ENCODE measurements at places on chromosomes 12 and 14.

- DNase-seq, result no peak
Measured at GRCh38 chr12:91182636-91183455, at the start of gene DCN. Gene DCN (minus strand): TSS chr12:91182817. CDS start chr12:91178552, 4,265 bp downstream.

DNA sequence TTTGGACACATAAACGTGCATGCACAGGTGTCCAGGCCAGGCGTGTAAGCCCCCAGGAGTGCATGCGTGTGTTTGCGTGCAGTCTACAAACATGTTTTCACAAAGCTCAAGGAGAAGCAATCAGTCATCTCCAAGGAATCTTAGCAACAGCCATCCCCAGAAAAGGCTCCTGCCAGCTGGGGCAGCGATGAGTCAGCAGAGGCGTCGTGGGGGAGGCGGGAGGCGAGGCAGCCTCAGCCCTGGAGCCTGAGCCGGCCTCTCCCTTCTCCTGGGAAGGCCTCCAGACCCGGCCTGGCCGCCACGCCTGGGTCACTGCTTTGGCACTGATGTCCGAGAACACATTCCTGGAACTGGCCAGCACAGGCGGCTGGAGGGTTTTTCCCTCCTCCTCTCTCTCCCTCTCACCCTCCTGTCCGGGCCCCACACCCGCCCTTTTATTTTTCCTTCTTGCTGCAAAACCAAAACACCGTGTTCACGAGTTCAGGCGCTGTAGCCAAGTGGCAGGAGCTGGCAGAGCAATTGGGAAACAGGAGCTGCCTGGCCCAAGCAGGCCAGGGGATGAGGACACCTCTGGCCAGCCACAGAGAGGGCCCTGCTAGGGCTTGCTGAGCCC lies 92.7 kb downstream of the LRRC74A start:
- DNase-seq, result peak; percentile 90

GRCh38 chr14:69483765-69484443 lies 624 bp upstream of the PLEKHD1 start:
- DNase-seq, result peak; percentile 19

- DNase-seq, result no peak
Measured at GRCh38 chr12:46442738-46443137, 70.2 kb upstream of the SLC38A2 start.

DNA sequence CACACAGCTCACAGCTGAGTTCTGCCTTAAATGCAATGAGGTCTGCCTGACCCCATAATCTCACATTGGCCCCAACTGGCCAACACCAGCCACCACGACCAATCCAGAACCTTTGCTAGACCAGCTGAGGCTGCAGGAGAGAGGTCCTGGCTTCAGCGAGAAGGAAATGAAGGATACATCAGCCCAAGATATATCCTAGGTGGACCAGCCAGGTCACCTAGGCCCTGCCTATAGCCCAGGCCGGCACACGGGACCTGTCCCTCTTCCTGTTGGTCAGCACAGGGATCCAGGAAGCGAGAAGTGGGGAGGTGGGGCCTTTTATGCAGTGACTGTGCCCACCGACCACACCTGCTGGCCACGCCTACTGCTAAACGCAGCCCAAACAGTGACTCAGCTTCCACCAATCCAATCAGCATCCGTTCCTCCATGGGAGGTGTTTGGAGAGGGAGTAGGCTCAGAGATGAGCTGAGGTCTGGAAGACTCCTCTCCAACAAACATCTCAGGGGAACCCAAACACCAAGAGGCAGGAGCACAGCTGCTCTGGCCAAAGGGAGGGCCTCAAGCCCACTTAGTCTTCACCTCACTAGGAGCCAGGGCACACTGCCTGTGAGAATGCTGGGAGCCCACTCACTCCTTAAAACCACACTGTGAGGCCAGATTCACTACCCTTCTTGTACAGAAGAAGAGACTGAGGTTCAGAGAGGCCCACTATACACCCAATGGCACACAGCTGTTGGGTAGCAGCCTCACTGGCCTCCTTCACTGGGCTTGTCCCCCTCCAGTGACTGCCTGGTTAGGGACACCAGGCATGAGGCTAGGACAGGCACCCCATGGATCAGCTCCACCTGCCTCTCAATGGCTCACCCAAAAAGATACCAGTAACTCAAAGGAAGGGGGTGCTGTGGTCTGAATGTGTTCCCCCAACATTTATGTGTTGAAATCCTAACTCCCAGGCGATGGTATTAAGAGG lies 51.3 kb upstream of the PPP2R5C start:
- no peak for DNase-seq

DNA sequence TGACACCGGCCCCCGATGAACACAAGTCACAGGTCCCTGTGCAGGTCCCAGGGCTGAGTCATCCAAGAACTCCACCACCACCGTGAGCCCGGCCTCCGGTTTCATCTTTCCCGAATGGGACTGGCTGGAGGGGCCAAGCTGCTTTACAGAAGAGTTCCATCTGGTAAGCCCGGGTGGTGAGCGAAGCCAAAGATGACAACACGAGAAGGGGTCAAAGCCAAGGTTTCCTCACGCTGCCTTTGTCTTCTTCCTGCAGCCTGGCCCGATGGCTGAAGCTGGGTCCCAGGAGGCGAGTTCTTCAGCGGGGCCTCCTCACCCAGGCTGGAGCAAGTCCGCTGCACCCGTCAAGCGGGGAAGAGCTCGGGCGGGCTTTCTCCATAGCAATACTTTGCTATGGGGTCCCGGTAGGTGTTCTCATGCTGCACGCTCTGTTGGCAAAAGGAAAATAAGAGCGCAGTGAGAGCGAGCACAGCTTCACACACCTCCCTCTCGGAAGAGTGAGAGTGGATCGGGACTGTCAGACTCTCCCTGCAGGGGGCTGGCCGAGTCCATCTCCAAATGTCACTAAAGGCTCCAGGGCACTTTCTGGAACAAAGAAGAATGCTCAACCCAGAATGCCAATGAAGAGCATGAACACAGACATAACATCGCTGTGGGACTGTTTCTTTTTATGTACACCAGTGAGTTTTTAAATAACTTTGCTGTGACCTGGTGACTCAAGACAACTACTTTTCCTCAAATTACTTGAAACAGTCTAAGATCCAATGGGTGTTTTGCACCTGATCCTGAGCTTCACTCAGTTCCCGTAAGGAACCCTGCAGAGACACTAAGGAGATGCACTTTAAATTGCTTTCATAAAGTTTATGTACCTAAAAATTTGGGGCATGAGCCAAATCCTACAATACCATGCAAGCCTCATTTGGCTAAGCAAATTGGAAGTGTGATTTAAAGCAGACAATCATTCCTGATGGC lies 20.1 kb downstream of the SPRING1 start:
- peak; percentile 29 for DNase-seq

- DNase-seq, result peak; percentile 70
Measured at GRCh38 chr12:65891987-65892481, 67.8 kb downstream of the HMGA2 start.

Data from occipital lobe (tissue), 3 donors.